Activated CD4-positive, alpha-beta memory T cell treated with anti-CD3 and anti-CD28 coated beads, Interleukin-2, amount 10 ng/mL, durations not matched to agents 7 days and 5 days (primary cell): ENCODE measurements at places on chromosomes 16 and 17. TPM values are rescaled to one million over a fixed set of nuclear protein-coding genes. Genes with fewer than 3 reads are reported as not detected.

TP53TG3 gene
- not detected for total RNA-seq

STH gene
- total RNA-seq = not detected

ZFP3 gene
- total RNA-seq = 2.9 TPM

HNF1B gene
- total RNA-seq = not detected

DNA sequence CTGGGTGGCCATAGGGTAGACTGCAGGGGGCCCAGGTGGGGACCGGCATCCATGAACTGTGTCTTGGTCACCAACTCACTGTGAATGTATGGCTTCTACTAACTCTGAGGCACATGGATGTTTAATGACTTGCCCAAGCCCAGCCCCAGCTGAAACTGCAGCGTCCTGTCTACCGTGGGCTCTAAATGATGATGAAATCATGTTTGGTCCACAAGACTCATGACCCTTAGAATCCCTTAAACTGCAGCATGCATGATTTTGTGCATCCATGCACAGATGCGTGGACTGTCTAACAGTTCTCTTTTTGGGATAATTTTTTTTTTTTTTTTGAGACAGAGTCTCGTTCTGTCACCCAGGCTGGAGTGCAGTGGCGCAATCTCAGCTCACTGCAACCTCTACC lies 32.4 kb upstream of the CREBBP start:
- DNase-seq = no peak

DNA sequence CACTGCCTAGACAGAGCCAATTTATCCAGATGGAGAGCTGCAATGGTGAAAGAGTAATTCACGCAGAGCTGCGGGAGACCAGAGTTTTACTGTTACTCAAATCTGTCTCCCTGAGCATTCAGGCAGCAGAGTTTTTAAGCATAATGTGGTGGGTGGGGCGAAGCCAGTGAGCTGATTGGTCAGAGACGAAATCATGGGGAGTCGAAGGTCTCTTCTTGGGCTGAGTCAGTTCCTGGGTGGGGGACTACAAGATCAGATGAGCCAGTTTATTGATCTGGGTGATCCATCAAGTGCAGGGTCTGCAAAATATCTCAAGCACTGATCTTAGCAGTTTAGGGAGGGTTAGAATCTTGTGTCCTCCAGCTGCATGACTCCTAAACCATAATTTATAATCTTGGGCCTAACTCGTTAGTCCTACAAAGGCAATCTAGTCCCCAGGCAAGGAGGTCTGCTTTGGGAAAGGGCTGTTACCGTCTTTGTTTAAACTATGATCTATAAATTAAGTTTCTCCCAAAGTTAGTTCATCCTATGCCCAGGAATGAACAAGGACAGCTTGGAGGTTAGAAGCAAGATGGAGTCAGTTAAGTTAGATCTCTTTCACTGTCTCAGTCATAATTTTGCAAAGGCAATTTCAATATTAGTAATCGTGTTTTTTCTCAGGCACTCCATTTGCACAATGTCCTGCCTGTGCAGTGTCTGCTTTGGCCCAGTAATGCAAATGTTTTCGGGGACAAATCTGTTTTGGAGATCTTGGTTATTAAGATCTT lies 27.0 kb downstream of the PIGL start:
- peak; percentile 23 for DNase-seq

DNA sequence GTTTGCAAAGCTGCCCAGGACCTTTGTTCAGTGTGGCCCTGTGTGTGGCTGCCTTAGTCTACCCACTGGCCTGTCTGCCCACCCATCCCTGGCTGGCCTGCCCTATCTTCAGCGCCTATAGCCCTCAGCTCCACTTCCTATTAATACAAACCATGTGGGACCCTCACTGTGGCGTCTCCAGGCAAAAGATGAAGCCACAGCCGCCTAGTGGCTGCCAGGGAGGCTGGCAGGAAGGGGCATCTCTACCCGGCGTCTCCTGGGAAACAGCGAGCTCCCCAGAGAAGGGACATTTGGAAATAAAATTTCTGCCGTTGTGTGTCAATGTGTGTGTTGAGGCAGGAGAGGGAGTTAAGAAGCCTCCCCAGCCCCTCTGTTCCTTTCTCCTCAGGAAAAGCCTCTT lies 31.5 kb downstream of the NEUROD2 start:
- no peak for DNase-seq

DNA sequence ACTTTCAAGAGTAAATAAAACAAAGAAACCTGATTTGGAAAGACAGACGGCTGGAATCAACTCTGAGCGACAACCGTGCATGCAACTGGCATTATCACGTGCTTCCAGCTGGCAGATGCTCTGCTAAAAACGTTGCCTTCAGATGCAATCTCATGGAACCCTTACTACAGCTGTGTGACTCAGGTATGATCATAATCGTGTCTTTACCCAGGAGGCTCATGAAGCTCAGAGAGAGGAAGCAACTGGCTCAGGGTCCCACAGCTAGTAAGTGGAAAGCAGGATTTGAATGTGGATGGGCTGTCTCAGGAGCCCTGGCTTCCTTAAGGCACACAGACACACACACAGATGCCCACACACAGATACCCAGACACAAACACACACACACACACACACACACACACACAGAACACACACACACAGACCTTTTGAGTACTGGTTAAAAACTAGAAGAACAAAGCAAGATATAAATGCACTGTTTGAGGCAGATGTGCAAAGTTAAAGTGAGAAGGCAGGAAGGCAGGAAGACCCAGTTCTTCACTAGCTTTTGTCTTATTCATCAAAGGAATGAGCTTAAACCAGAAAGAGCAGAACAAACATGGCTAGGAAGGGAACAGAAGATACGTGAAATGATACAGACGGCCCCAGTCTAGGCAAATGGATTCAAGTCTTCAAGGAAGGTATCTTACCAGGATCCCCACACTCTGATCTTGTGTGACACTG lies 275.2 kb downstream of the MAF start:
- no peak for DNase-seq

BPTF gene
- total RNA-seq = 94.5 TPM

GRCh38 chr17:2222901-2223616 lies 80.5 kb downstream of the SMG6 start:
- DNase-seq = peak; percentile 73

GRCh38 chr16:10870137-10870776 lies 6.7 kb upstream of the CIITA start:
- DNase-seq = peak; percentile 34
